Stimulated activated CD4-positive, alpha-beta T cell treated with anti-CD3 and anti-CD28 coated beads, TNF-alpha, amount 100 ng/mL, for 1 hour (primary cell): ENCODE measurements at places on chromosomes 12 and 14.

- DNase-seq, result no peak
Measured at GRCh38 chr14:26008290-26008689, 589.5 kb downstream of the NOVA1 start.

- no peak for DNase-seq
Measured at GRCh38 chr14:73719791-73720190, 5.6 kb upstream of the PNMA1 start.

GRCh38 chr12:50302686-50303085 lies 19.4 kb upstream of the LIMA1 start:
- no peak for DNase-seq

GRCh38 chr14:79421811-79422210 lies 789.5 kb downstream of the DIO2 start:
- no peak for DNase-seq

GRCh38 chr14:103427485-103428443 lies 42.5 kb downstream of the MARK3 start:
- no peak for DNase-seq

GRCh38 chr12:111367661-111368221 lies 1.2 kb downstream of the PHETA1 start:
- no peak for DNase-seq

DNA sequence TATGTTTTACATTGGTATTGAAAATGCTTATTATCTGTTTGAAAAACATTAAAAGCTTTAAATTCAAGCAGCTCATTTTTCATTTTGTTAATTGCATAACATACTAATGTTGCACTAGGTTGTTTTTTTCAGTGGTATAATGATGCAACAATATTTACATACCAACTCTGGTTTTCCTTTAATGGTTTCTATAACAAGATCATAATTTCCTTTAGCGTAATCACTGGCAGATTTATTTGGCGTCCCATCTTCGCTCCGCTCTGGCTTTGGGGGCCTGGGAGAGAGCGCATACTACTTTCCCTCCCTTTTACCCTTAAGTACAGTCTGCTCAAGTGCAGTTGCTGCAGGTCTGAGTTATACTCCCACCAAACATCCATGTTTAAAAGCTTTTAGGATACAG lies 574.1 kb downstream of the PRKD1 start:
- DNase-seq, result no peak

DNA sequence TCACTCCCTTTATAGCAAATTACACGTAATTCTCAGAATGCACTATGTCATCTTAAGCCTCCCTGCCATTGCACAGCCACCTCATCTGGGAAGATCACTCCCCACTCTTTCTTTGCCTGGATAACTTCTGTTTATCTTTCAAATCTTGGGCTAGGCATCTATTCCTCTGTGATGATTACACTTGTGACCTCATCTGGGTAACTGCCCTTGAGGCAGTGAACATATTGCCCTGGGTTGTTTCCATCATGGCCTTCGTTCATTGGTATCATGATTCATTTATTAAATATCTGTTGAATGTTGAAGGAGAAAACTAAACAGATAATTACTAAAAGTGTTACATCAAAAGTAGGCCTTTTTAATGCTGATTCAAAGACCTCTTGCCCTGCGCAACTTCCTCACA lies 26.2 kb upstream of the PDE3A start:
- no peak for DNase-seq

GRCh38 chr12:27952510-27952909 lies 20.0 kb downstream of the PTHLH start:
- no peak for DNase-seq
